D341Med (cell line): ENCODE measurements at places on chromosomes 5 and 9.
A peak's percentile ranks its signal among the peaks of the same experiment; 100 is the strongest.

- no peak for DNase-seq
Measured at GRCh38 chr9:126517833-126518356, 95.8 kb upstream of the LMX1B start.

DNA sequence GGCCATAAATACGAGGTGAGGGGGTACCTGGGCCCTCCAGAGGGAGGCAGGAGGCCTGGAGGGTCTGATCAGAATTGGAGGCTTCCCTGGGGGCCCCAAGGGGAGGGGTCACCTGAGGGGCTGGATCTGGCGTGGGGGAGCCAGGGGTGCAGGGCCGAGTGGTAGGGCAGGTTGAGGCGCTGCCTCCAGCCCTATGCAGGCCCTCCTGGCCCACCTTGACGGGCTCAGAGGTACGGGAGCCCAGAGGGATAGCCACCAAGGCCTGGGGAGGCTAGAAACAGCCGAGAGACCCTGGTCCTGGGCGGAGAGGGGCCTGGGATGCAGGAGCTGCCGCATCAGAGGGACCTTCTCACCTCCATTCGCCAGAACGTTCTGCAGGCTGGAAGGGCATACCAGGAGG, 24.3 kb downstream of the LHX3 start:
- no peak for DNase-seq

DNA sequence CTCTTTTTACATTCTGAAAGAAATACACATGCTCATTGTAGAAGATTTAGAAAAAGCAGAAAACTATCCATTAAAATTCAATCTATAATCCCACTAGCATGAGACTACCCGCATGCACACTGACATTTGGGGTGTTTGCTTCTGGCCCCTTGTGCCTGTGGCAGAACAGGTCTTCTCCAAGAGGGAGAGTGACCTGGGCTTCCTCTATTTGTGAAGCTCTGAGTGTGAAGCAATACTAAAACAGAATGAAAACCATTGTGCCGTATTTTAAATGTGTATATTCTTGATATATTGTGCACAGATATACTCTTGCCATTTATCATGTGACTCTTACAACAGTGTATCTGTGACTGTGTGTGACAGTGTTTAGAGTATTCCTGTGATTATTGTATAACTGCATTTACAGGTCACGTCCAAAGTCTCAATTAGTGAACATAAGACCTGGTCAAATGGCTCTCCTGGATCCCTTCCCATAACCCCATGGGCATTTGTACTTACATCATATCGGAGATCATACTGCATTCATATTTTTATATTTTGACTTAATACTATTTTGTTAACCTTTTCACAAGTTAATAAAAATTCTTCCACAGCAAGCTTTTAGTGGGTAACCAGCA, 14.7 kb upstream of the CPEB4 start:
- no peak for DNase-seq

DNA sequence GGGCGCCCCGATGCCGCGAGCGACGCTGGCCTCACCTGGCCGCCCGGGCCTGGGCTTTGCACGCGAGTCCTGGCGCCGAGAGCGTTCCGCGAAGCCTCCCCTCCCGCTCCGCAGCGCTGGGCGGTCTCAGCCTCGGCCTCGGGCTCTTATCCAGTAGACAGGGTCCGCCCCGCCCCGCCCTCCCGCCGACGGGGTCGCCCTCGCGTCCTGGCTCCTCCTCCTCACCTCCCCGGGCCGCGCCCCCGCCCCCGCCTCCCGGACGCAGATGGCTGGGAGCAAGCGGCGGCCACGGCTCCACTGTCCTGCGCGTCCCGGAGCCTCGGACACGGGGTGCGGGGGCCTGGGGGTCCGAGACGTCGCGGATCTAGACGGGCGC, at the start of gene SLC6A3:
SLC6A3 (minus strand) TSS at position 128 of the 376 bp plus-strand sequence. CDS start 2,243 bp downstream, outside the sequence.
- peak; percentile 86 for DNase-seq

DNA sequence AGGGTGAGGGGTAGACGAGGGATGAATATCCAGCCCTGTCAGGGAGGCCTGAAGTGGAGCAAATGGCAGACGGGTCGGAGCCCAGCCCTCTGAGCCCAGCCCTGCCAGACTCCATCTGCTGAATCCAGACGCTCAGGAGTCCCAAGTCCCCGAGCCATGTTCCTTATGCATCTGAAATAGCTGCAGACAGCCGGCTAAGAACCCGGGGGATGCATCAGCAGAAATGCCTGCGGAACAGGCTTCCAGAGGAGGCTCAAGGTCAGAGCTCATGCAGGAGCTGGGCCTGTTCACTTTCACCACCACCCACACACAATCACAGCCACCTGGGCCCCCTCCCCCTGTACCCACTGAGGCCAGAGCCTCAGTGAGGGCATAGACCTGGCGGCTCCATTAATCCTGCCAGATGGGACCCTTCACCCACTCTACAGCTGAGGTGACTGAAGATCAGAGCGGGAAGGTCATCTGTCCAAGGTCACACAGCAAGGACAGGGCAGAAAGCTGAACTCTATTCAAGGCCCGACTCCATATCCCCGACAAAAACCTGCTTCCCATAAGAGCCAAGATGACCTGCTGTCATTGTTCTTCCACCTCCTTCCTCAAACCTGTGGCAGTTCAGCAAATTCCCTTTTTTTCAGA, 24.4 kb upstream of the AKNA start:
- no peak for DNase-seq

GRCh38 chr5:64977779-64978178, 209.0 kb downstream of the CWC27 start:
- DNase-seq, result no peak

DNA sequence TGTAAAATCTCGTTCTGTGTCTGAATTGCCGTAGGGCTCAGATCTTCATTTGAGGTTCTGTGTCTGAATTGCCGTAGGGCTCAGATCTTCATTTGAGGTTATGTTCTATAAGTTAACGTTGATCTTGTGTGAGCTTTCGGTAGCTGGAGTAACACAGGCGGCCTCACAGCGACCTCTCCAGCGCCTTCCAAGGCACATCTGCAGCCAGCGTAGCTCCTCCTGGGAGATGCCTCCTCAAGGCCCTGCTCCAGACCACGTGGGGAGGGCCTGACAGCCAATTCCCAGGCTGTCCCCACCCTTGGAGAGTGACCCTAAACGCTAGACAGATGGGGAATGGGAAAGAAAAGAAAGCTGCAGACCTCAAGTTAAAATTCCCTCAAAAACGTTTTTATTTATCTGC, 8.7 kb upstream of the AHRR start:
- DNase-seq, result no peak

DNA sequence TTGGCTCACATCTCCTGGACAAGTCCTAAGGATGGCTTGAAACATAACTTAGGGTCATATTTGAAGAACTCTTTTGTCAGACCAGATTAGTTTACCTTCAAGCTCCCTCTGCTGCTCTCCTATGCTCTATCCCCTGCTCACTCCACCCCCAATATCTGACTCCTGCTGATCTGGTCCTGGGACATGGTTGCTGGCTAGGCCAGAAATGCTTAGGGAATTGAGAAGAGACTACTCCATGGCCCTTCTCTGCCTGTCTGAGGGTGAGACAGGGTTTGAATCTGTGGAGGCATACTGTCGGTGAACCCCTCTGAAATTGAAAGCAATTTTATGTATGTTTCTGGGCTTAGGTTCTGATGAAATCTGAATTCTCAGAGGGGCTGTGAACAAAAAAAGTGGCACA, 3.3 kb downstream of the OTULIN start:
- DNase-seq, result no peak

- DNase-seq, result no peak
Measured at GRCh38 chr9:72039532-72039931, 20.9 kb downstream of the C9orf57 start.

GRCh38 chr9:99078717-99079116, 26.2 kb upstream of the TGFBR1 start:
- DNase-seq, result no peak

GRCh38 chr9:16003785-16004184, 450.9 kb downstream of the CCDC171 start:
- no peak for DNase-seq

DNA sequence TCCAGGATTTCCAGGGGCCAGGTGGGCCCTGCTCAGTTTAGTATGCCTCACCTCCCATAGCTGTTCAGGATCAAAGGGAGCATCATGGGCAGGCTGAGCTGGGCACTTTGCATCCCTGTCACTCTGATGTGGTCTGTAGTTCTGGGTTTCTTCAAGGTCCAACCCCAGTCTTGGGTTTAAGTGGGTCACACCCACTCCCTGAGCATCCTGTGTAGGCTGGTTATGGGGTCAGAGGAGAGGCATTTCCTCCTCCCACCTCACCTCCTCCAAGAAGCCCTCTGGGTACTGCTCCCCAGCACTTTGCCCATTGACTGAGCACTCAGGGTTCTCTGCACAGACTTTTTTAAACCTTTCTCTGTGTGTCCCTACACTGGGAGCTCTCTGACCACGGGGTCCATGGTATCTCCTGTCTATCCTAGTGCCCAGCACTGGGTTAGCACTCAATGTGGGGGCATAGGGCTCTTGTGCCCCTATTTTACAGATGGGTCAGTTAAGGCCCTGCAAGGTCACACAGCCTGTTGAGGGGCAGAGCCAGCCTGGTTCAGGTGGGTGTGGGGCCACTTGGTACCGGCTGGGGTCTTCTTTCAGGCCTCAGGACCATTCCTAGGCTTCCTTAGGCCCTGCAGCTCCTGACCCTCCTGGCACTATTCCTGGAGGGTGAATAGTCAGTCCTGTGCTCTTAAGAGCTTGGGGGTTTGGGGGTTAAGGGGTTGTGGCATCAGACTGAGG, 19.0 kb downstream of the CXXC5 start:
- no peak for DNase-seq

GRCh38 chr5:121285801-121286521, 565.7 kb upstream of the FTMT start:
- DNase-seq, result no peak

GRCh38 chr9:124132671-124133147, 121.1 kb downstream of the LHX2 start:
- no peak for DNase-seq

DNA sequence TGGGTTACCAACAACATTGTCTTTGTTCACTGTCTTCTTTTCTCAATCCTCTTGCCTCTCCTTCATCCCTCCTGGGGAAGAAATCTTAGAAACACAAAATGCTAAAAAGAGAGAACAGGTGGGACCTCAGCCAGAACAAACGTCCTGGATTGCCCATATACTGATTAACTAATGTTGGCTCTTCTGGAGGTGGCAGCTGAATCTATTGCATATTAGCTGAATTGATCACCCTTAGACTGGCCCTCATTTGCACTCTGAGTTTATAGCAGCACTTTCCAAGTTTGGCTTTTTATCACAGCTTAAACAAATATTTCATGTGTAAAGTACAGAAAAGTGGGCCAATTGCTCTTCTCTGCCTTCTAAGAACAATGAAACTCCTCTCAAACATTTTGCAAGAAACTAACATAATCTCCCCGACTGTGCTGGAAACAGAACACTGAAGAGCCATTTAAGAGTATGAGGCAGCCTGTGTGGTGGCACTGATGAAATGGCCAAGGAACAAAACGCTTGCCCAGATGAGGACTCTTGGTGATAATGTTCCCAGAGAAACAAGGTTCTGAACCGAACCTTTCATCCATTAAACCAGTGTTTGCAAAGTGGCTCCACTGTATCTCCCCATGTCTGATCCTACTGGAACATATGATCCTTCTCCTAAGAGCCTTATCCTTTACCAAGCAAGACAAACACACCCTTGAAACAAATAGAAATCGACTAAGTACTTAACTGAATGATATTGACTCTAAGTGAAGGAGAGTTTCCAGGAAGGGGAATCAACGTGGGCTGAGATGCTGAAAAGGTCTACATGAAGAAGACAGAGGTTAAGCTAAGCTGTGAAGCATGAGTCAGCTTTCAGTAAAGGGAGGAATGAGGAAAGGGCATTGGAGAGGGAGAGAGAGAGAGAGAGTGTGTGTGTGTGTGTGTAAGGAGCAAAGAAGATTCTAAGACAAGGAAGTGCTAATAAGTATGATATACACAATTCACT, 83.2 kb upstream of the LIFR start:
- no peak for DNase-seq

GRCh38 chr9:133742849-133743444, 4.8 kb upstream of the SARDH start:
- peak; percentile 87 for DNase-seq

DNA sequence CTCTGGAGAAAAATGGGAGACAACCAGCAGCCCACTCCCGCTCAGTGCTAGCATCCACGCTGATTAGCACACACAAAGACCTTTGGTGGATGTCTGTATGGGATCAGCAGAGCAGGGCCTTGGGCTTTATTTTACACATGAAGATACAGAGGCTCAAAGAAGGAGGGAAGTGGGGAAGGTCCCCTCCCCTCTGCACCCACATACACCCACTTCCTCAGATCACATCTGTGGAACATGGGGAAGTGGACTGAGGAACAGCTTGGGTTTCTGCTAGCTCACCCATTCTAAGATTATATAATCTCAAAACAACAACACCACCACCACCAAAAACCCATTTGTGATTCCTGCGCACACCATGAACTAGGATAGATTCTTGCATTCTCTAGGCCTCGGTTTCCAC, 14.0 kb downstream of the GGTA1 start:
- no peak for DNase-seq

GRCh38 chr5:174623433-174624019, 100.9 kb upstream of the MSX2 start:
- no peak for DNase-seq

DNA sequence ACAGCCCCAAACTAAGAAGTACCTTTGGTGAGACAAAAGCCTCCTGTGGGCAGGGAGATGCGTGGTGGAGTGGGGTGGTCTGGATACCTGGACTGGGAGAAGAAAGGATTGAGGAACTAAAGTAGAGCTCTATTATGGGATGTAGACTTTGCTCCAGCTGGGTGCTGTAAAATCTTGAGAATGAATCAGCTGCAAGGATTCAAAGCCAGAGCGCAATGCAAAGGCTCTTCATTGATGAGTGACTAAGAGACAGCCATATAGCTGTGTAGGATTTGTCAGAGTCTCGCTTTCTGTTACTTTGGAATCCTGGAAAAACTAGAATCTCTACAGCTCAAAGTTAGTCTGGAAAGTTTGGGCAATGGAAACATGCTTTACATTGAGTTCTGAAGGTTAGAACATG, 159.9 kb downstream of the TAF11L14 start:
- no peak for DNase-seq

- no peak for DNase-seq
Measured at GRCh38 chr5:1564182-1564748, 40.5 kb upstream of the LPCAT1 start.

DNA sequence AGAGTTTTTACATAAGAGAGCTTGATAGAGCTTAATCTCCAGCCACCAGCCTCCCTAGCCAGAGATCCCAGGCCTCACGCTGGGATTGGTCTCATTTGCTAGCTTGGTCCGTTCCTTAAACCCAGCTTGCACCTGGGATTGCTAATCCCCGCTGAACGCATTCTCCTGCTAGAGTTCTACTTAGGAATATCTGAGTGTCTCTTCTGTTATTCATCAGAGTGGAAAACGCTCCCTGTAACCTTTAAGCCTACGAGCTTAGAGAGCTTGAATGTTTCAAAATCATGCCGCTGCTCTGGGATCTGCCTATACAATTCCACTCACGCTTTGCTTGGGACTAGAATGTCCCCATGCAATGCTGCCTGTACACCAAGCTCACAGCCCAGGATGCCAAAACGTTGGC, 201.8 kb downstream of the NSG2 start:
- no peak for DNase-seq

DNA sequence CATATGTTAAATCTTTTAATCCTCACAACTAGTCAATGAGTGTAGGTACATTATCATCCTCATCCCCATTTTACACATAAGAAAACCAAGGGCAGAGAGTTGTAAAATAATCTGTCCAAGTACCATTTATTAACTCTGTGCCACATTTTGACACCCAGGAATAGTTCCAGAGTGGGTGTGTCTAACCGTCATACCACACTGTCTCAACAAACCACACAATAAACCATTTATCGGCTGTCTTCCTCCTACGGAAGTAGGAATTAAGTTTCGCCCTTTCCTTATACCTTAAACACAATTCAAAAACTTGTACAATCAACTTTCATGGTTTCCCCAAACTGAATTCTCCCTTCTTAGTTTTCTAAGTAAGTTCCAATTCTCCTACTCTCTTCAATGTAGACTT, 11.4 kb downstream of the AP3B1 start:
- DNase-seq, result no peak
